ENCODE measurements at places on chromosomes 4 and X.

- no peaks in the 10 kb centered on the region for H3K27me3 ChIP-seq
- H3K4me3 ChIP-seq = no peak overlapping the region
- DNase-seq = no peak
These were observed 6.9 kb downstream of the CXCL6 start for GRCh38 chr4:73843369-73843768.

- no peaks in the 10 kb centered on the region for H3K4me1 ChIP-seq
- no peak overlapping the region for H3K27ac ChIP-seq
- H3K36me3 ChIP-seq = no peaks in the 10 kb centered on the region
- H3K4me3 ChIP-seq = no peak overlapping the region
- no peaks in the 10 kb centered on the region for H3K27me3 ChIP-seq
These were observed 694.0 kb downstream of the KCTD8 start for GRCh38 chr4:43754566-43754965.

DNA sequence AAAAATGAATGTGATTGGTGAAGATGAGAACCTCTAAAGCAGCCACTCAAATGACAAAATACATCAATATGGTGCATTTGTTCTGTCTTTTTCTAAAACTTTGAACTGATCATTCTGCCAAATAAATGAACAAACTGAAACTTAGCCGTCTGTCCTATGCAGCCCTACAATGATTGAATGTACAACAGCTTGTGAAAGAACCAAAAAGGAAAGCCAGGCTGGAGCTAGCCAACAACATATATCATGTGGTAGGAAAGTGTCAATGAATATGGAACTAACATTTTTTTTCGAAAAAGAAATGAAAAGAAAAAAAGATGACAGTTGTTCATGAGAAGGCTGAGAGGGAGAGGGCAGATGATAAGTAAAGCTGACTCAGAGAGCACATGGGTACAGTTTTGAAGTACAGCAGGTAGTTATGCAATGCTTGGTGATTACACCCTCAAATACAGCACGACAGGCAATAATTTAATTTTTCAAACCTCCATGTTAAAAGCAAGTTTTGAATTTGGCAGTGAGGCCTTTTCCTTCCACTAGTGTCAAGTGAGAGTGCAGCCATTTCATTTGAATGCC is 21.2 kb upstream of the SLC7A11 start:
- DNase-seq = no peak
- no peak overlapping the region for H3K27ac ChIP-seq
- H3K4me1 ChIP-seq = no peaks in the 10 kb centered on the region
- H3K4me3 ChIP-seq = no peak overlapping the region
- no peaks in the 10 kb centered on the region for H3K27me3 ChIP-seq
- no peaks in the 10 kb centered on the region for H3K36me3 ChIP-seq

DNA sequence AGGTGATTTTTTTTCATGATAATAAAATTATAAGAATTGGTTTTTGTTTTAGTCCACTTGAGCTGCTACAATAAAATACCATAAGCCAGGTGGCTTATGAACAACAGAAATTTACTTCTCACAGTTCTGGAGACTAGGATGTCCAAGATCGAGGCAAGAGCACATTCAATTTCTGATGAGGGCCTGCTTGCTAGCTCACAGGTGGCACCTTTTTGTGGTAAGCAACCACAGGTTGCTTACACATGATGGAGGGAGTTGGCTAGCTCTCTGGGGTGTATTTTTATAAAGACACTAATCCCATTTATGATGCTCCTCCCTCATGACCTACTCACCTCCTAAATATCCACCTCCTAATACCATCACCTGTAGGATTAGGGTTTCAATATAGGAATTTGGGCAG is 1248.5 kb upstream of the TENM3 start:
- no peak overlapping the region for H3K4me3 ChIP-seq
- DNase-seq = no peak
- H3K4me1 ChIP-seq = no peaks in the 10 kb centered on the region
- H3K36me3 ChIP-seq = no peaks in the 10 kb centered on the region
- no peaks in the 10 kb centered on the region for H3K27me3 ChIP-seq

DNA sequence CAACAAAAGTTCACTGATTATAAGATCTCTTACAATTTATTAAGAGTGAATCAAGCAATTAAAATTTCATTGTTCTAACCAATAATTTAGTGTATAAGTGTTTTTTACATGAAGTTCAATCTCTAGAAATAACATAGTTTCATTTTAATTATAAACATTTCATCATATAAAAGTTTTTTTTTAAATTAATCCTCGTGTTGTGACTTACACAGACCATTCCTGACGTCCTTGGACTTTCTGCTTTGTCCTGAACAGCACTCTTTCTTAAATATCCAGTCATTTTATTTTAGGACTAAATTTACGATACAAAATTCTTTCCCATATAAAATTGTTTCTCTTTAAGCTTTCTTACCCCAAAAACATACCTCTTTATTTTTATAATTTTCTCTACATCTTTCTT is 841.7 kb upstream of the POU3F4 start:
- H3K27me3 ChIP-seq = no peaks in the 10 kb centered on the region
- no peaks in the 10 kb centered on the region for H3K36me3 ChIP-seq
- H3K4me1 ChIP-seq = no peaks in the 10 kb centered on the region
- H3K27ac ChIP-seq = no peak overlapping the region
- DNase-seq = no peak

DNA sequence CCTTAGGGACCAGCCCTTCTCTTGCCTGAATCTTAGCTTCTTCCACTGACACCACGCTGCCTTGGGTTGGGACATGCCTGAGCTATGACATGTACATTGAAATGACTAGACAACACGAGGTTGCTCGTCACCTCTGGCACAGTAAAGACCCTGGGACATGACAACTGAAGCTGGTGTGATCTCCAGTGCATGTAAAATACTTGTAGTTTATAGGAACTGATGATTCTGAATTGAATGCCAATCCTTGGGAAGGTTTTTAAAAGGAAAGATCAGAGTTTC is 100.7 kb upstream of the PGRMC2 start:
- DNase-seq = no peak
- H3K27me3 ChIP-seq = no peaks in the 10 kb centered on the region
- H3K27ac ChIP-seq = no peak overlapping the region
- H3K4me3 ChIP-seq = no peak overlapping the region

All from effector memory CD4-positive, alpha-beta T cell (primary cell).